RPMI7951 (cell line): ENCODE measurements at places on chromosomes 16 and 17.
A peak's percentile ranks its signal among the peaks of the same experiment; 100 is the strongest.

GRCh38 chr16:49876716-49877129, 20.8 kb upstream of the ZNF423 start:
- DNase-seq: no peak

DNA sequence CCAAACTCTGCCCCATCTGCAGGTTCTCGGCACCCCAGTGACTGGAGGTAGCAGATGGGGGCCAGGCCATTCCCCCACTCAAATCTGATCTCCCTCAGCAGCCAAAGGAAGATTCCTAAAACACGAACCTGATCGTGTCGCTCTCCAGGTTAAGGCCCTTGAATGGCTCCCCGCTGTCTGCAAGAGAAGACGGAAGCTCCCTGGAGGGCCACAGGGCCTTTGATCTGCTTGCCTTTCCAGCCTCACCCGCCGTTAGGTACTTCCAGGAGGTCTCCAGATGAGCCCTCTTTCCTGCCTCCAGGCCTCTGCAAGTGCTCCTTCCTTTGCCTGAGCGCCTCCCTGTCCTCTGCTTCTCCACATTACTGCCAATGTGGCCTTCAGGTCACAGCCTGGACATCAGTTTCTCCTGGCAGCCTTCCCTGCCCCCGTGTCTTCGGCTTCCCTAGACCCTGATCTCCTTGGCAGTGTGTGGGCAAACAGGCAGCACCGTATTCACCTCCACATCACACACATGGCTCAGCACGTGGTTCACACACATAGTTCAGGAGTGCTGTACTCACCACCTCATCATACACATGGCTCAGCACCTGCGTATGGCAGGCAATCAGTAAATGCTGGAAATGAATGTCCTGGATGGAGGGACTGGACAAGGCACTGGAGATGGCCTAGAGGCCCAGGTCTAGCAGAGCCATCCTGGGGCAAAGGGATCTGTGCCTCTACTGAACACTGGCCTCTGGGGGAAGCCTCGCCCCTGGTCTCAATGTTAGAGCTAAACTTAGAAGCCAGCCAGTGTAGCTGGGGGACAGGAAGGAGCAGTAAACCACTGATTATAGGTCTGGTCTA, 26.4 kb upstream of the MRPS23 start:
- DNase-seq: no peak

GRCh38 chr17:78892936-78893379, 10.0 kb downstream of the CEP295NL start:
- no peak for DNase-seq

DNA sequence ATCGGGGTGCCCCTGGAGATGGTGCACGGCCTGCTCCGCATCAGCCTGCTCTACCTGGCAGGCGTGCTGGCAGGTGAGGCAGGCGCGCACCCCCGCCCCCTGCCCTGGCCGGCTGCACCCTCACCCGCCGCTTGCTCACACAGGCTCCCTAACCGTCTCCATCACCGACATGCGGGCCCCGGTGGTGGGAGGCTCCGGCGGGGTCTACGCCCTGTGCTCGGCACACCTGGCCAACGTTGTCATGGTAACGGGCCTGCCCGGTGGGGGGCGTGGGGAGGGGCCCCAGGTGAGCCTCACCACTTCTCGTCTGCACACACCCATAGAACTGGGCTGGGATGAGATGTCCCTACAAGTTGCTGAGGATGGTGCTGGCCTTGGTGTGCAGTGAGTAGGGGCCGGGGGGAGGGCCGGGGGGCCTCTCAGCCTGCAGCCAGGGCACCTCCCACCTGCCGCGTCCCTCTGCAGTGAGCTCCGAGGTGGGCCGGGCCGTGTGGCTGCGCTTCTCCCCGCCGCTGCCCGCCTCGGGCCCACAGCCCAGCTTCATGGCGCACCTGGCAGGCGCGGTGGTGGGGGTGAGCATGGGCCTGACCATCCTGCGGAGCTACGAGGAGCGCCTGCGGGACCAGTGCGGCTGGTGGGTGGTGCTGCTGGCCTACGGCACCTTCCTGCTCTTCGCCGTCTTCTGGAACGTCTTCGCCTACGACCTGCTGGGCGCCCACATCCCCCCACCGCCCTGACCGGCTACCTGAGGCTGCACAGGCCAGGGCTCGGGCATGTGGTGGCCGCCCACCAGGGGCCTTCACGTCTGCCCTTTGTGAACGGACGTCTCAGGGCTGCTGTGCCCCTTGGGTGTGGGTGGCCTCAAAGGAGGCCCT, 2.1 kb downstream of the RHBDL1 start:
- no peak for DNase-seq

- peak; percentile 9 for DNase-seq
Observed at GRCh38 chr16:88461331-88462269, 8.5 kb downstream of the ZFPM1 start.

DNA sequence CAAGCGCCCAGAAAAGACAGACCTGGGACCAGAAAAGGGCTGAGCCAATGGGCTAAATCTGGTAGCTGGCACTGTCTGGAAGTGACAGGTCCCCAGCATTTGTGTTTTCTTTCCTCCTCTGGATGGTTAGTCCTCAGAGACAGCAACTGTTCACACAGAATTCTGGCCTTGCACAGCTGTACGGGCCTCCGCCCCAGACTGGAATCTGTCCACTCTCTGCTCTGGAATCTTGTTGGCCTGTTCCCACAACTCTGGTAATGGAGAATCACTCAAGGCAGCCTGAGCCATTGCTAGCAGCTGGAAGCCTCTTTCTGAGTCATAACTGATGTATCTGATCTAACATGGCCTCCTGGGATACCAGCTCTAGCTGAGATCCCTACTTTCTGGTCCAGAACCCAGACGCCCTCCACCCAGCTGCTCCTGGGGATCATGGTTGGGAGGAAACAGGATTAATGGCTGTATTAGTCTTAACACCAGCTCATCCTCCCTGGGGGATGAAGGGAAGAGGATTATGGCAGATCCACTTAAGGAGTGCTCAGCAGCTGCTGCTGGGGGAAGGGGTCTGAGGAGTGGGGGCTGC, 9.1 kb downstream of the ZNF668 start:
- peak; percentile 87 for DNase-seq

DNA sequence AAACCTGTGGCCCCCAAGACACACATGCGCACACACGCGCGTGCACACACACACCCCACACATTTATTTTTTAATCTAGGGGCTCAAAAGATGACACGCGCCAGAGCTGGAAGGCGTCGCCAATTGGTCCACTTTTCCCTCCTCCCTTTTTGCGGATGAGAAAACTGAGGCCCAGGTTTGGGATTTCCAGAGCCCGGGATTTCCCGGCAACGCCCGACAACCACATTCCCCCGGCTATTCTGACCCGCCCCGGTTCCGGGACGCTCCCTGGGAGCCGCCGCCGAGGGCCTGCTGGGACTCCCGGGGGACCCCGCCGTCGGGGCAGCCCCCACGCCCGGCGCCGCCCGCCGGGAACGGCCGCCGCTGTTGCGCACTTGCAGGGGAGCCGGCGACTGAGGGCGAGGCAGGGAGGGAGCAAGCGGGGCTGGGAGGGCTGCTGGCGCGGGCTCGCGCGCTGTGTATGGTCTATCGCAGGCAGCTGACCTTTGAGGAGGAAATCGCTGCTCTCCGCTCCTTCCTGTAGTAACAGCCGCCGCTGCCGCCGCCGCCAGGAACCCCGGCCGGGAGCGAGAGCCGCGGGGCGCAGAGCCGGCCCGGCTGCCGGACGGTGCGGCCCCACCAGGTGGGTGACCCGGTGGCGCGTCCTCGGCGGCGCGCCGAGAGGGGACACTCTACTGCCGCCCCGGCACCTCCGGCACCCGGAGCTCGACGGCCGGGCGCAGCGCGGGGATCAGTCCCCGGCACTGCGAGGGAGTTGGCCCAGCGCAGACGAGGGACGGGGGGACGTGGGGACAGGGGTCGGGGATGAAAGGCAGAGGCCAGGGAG, at the start of gene STAT5A:
Gene STAT5A, plus strand, starts transcription at position 522 of the 826 bp plus-strand sequence. CDS start 914 bp downstream, outside the sequence.
- DNase-seq: peak; percentile 72

DNA sequence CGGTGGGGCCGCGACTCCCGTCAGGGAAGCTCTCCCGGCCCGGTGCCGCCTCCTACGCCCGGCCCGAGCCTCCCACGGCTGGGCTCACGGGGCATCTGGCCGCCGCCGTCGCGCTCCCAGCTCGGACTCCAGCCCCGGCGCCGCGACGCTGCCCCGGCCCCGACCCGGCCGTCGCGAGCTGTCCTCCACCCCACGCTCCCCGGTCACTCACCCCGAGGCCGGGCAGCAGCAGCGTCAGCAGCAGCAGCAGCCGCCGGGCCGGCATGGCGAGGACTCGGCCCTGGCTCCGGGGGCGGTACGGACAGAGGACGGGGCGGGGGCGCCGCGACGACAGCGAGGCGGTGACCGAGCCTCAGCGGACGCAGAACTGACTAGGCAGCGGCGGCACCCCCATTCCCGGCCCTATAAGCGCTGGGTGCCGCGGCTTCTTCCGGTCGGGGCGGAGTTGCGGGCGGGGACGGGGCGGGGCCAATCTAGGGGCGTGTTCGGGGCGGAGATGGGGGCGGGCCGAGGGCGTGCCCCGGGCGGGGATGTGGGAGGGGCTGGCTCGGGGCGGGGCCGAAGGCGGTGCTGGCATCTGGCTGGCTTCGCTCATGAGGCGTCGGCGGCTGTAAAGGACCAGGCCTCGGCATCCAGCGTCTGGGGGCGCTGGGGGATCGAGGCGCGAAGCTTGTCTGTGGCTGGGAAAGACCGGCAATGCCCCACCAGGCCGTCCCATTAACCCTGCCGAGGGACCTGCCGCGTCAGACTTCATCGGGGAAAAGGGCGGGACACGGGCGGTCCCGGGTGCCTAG, at the start of gene ERN1:
Gene ERN1, minus strand, starts transcription at position 380 of the 794 bp plus-strand sequence. Its CDS starts 115 bp downstream, at position 265.
- DNase-seq: peak; percentile 90

- DNase-seq: no peak
Observed at GRCh38 chr17:3692346-3692745, 3.6 kb downstream of the P2RX5 start.

DNA sequence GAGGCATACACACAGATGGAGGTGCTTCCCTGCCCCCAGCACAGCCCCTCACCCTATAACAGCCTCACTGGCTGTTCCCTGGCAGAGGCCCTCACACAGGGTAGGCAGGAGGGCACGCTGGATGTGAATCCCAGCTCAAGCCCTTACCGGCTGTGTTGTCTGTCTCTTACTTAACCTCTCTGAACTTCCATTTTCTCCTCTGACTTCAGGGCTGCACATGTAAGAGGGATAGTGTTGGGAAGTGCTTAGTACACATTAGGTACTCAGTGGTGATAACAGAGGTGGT, 24.6 kb upstream of the EIF1 start:
- no peak for DNase-seq

DNA sequence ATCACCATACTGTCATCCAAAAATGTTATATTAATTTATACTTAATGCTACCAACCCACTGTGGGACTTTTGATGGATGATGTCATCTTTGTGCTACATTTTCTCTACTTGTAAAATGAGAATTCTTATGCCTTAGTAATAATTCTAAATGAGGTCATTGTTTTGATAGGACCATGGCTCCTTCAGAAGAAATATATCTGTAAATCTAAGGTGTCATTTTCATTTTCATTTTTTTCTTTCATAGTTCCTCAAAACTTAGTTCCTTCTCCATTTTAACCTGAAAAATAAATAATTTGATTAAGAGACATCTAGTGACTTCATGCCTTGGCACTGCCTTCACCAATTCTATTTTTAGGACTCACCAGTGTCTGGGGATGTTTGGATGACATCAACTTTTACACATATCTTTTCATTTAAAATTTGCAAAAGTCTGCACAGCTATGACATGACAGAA, 48.7 kb downstream of the GPRC5B start:
- no peak for DNase-seq

- DNase-seq: no peak
Observed at GRCh38 chr17:28096756-28097155, 54.3 kb downstream of the NLK start.

GRCh38 chr16:74257061-74257460, 39.6 kb upstream of the PSMD7 start:
- no peak for DNase-seq

DNA sequence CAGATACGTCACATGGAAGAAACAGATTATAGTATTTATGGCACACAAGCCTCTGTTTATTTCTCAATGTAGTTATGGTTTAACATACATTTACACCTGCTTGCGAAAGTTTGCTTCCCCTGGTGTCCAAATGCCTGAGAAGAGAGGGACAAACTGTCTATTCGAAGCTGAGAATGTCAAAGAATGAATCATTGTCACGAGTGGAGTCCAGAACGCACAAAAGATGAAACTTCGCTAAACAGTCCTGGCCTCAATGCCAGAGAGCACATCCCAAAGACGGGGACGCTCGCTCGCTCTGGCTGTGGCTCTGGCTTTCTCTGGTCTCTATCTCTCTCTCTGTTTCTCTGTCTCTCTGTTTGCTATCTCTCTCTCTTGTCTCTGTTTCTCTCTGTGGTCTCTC, 298.8 kb downstream of the FOXL1 start:
- no peak for DNase-seq

- DNase-seq: no peak
Observed at GRCh38 chr17:69282002-69282401, 44.9 kb downstream of the ABCA5 start.
